ENCODE measurements at places on chromosomes 7 and 10. TPM values are rescaled to one million over a fixed set of nuclear protein-coding genes. Genes with fewer than 3 reads are reported as not detected.

Gene AIMP2
- 65.3 TPM for total RNA-seq

Gene ITIH5
- total RNA-seq, result 14.4 TPM

Gene GLI3
- 15.6 TPM for total RNA-seq

Gene DEPP1
- total RNA-seq, result 518 TPM

Gene GDI2
- 189 TPM for total RNA-seq

Gene RGR
- 0.11 TPM for total RNA-seq

Gene GPNMB
- total RNA-seq, result 76.1 TPM

Gene DPYSL4
- 0.54 TPM for total RNA-seq

Gene ZNF727
- total RNA-seq, result 11.9 TPM

Gene KIF11
- 1.0 TPM for total RNA-seq

Gene HOXA6
- total RNA-seq, result not detected
